ENCODE measurements at places on chromosomes 4 and X.

DNA sequence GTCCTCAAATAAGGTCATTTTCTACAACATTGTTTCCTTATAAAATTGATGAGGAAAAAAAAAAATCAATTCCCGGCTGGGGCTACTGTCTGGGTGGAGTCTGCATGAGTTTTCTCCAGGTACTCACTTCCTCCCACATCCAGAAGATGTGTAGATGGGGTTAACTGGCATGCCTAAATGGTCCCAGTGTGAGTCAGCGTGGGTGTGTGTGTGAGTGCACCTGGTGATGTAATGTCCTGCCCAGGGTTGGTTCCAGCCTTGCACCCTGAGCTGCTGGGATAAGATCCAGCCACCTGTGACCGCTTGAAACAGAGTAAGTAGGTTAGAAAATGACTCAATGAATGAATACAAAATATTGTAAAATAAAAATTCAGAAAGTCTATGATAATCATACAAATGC lies 11.1 kb downstream of the USP26 start:
- DNase-seq: no peak

DNA sequence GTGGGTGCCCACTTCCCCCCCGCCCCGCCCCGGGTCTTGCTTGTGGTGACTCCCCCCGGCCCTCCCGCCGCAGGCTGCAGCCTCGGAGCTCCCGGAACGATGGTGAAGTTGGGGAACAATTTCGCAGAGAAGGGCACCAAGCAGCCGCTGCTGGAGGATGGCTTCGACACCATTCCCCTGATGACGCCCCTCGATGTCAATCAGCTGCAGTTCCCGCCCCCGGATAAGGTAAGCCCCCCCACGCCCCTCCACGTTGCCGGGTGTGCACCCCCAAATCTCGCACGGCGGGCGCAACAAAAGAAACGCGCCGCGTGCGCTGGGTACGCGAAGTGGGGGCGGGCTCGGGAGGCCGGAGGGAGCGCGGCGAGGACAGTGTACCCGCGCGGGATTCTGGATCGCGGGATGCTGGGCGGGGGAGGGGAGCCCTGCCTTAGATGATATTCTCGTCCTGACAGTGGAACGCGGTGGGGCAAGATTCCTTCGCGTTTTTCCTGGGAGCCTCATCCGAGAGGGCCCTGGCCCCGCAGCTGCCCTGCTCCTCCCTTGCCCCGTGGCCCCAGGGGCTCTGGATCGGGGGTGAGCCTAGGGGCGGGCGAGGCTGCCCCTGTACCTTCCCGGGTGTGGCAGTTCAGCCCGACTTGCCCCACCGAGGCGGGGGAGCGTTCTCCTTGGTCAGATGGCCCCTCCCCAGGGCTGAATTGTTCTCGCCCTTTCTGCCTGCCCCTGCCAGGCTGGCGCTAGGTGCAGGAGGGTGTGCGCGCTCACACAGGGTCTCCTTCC lies 819 bp downstream of the NSG1 start:
- no peak for DNase-seq

DNA sequence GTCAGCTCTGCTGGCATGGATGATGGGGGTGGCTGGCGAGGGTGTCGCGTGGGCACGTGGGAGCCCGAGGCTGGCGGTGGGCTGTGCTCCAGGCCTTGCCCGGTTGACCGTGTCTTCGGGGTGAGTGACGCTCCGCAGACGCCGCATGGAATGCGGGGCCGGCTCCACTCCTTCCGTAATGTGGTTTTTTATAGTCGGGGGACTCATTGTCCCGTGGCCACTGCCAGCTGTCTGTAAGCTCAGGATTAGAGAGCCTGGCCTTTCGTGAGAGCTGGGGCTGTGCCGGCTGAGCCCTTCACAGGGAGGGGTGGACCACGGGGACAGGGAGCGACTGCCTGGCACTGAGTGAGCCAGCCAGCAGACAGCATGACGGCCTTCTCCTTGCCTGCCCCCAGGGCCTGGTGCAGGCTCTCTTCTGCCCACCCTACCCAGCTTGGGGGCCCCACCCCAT lies 20.4 kb downstream of the DOK7 start:
- no peak for DNase-seq

- no peak for DNase-seq
Observed at GRCh38 chr4:137678796-137679195, 146.5 kb upstream of the PCDH18 start.

DNA sequence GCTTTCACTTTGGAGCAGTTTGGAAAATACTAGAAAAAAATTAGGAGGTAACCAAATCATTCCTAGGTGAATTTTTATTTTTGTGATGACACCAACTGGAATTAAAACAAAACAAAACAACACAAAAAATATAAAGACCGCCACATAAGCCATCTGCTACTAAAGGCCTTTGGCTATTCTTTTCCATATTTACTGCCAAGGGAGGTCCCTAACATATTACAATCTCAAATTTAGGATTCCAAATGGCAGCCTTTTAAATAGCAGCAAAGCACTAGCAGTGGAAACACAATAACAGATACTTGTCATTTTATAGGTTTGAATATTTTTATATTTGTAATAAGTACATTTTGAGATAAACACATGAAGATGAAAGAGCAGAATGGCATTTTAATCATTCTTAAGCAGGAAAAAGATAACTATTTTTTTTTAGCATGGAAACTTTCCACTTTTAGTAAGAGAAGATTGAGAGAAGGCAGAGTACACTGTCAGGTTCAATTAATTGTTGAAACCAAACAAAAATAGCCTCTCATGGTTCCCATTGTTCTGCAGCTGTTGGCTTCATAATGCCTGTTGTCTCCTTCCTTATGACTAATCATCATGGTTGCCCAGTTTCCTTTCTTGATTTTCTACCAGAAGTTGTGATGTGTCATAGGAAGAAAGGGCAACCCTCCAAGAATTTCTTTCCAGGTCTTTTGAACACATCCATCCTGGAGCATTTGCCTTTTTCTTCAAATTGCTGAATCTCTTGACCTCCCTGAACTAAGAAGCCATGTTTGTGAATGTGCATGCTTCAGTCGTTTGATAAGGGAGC lies 219.0 kb upstream of the EMCN start:
- DNase-seq: no peak

DNA sequence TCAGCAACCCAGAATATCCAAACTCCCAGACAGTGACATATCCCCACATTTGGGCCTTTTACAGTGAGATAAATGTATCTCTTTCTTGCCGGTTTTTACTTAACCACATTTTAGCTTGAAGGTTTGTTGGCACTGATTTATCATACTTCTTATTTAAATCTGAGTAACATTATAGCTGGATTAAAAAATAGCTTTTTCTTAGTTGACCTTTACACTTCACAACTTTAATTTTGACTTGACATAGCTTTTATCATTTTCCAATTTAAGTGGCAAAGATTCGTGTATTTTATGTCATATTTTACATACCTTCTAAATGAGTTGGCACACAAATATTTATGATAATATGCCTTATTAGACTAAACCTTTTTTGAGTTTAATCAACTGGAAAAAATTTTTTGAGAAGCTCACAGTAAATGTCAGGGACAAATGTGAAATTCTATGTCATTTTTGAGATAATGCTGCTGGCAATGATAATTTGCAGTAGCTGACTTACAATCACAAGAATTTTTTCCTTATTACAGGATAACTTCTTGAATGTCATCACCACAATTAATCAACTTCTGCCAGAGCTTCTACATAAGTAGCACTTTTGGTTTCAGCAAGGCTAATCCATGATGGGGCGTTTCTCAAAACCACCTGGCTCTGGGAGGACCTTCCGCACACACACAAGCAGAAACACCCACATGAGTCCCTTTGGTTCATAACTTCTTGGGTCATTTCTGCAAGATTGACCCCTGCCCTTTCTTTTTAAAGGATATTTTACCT lies 80.3 kb downstream of the SYTL5 start:
- DNase-seq: no peak
